ENCODE measurements at places on chromosomes 16 and 17.

DNA sequence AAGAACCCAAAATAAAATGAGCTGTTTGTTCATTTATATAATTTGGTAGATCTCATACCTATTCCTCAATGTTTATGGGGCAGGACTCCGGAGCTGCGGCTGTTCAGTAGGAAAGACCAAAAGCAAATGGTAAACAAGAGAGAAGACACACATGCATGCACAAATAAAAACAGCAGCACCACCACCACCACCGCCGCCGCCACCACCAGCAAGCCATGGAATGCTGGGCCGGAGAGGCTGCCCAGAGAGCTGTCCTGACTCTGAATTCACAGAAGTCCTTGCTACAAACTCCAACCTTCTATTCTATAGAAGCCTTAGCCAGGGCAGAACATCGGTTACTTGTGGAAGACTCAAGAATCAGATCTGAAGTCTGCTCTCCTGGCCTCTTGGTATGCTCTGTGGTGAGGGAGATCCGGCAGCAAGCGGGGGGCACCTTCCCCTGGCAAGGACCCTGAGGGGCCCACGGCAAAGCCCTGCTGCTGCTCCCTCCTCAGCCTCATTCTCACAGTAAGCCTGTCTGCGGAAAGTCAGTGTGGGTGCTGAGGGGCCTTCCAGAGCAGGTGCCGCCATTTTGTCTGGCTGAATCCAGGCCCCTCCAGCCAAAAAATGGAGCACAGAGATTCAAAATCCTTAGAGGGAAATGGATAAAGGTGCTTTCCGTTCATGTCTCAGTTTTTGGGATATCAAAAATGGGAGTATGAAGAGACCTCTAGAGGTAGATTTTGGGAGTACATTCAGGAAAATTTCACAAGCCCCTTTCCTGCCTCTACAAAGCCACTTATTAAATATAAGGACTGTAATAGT, 6.4 kb upstream of the FOXJ1 start:
- peak; percentile 61 for DNase-seq

- no peak for DNase-seq
These were observed 4.2 kb downstream of the OR3A2 start for GRCh38 chr17:3381957-3382356.

DNA sequence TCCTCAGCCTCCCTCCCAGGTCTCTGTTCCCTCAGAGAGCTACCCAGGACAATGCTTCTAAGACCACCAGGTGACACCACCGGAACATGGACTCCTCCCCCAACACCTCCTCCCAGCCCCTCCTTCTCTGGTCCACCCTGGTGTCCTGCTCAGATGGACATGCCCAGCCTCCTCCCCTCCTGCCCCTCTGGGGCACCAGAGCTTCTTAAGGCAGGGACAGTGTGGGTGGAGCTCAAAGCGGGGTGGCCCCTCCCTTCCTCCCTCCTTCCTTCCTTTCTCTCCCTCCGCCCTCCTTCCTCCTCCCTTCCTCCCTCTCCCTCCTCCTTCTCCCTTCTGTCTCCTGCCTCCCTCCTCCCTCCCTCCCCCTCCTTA, 22.7 kb downstream of the TRPV3 start:
- peak; percentile 52 for DNase-seq

GRCh38 chr16:74771656-74772315, 2.8 kb downstream of the FA2H start:
- no peak for DNase-seq

- peak; percentile 73 for DNase-seq
These were observed 744 bp upstream of the GGNBP2 start for GRCh38 chr17:36544044-36544306.

- peak; percentile 70 for DNase-seq
These were observed 5.6 kb downstream of the GLG1 start for GRCh38 chr16:74601126-74601871.

DNA sequence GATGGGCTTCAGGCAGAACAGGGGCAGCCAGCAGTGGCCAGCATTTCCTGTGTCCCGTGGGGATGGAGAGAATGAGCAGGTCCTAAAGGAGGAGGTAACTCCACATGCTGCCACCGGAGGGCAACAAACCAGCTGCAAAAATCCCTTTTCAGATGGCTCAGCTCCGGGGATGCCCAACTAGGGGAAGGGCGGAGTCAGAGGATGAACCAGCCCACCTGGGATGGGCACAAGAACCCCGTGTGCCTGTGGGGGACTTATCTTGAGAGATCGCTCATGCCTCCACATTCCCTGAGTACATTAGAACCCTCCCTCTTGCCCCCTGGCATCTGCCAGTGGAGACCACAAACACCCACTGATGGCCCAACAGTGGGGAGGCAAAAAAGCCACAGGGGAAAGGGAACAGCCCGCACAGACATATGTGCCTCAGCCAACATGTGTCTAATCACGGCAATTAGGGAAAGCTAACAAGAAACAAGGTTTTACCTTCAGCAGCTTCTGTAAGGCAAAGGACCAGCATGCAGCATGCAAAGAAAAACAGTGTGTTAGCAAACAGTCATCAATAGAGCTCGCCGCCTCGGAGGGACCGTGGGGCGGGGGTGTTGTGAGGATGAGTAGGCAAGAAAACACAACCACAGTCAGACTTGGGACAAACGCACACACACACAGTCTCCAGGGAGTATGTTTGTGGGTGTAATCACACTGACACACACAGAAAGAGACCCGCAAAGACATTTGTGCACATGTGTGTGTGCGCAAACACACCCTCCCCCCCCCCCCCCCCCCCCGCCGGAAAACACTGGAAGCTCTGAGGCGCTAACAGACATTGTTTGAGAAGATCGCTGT, 64.0 kb downstream of the MYO18A start:
- peak; percentile 80 for DNase-seq

GRCh38 chr17:9784544-9784943, 6.8 kb downstream of the DHRS7C start:
- DNase-seq: no peak

- peak; percentile 16 for DNase-seq
These were observed 27.9 kb downstream of the MBTPS1 start for GRCh38 chr16:84088695-84089395.

GRCh38 chr16:86424985-86425384, 85.3 kb upstream of the FOXF1 start:
- DNase-seq: peak; percentile 22

GRCh38 chr17:48543107-48543853, 1.6 kb downstream of the HOXB2 start:
- peak; percentile 71 for DNase-seq

GRCh38 chr16:1961651-1962067, 2.3 kb downstream of the NDUFB10 start:
- no peak for DNase-seq

DNA sequence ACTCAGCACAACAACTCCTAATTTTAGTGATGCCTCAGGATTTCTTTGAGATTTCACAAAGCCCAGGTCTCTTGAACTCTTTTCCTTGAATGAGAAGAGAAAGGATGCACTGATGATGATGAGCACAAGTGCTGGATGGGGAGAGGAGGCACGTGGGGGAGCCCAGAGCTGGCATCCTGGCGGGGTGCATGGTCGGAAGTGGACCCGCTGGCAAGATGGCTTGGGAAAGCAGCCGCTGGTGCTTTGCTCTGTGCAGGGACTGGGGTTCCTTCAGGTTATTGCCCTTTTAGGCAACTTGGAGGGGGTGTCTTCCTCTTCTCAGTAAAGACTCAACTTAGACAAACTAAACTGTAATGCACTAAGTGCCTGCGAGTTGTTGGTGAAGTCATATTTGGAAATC, 22.3 kb downstream of the CALB2 start:
- no peak for DNase-seq

DNA sequence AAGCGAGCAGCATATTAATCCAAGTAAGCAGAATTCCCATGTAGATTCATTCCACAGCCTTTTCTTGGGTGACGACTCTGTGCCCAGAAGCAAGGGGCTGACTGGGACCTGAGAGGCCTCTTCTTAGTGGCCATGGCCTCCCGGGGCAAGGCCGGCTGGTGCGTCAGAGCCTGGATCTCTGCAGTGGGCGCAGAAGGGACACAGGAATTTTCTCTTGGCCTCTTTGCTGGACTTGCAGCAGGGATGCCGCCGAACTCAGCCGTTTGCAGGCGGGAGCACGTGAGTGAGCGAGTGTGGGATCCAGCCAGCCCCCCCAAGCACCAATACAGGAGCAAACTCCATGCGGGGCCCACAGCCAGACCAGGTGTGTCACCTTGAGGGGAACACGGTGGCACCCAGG, 151.8 kb downstream of the RPTOR start:
- DNase-seq: no peak

- DNase-seq: peak; percentile 65
These were observed 2.1 kb downstream of the CMTM1 start for GRCh38 chr16:66568355-66568754.

- DNase-seq: no peak
These were observed 37.3 kb upstream of the PHOSPHO1 start for GRCh38 chr17:49267912-49268311.

DNA sequence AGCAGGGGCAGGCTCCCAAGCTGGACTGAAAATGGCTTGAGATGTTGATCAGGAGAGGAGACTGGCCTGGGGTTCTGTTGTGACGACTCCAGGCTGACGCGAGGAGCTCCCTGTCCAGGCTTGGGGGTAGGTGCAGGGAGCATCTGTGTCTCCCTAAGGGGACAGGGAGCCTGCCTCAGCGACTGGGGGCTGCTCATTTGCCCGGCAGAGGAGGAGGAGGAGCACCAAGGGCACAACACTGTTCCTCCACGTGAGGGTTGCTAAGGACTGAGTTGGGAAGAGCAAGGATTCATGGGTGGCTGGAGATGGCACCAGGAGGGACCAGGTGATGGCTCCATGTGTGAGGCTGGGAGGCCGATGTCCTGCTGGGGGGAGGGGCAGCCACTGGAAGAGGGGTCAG, 53.3 kb downstream of the USP22 start:
- no peak for DNase-seq

DNA sequence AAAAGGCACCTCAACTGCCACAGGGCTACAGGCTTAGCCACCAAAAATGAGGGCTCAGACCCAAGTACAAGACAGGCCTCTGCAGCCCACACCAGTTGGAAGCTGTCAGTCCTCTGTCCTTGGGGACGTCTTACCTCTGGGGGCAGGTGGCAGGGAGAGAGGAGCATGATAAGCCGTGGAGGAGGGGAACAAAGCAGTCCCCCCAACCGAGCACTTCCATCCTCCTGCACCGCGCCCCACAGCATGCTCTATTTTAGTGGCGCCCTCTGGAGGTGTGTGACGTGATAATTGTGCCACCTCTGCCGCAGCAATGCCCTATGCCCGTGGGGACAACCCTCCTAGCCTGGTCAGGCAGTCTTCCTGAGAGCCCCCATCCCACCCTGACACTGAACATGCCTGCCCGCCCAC, 13.6 kb downstream of the G6PC3 start:
- DNase-seq: peak; percentile 60

GRCh38 chr16:1105888-1106620, 10.0 kb upstream of the C1QTNF8 start:
- peak; percentile 53 for DNase-seq

GRCh38 chr16:47519996-47520679, 59.0 kb downstream of the PHKB start:
- DNase-seq: no peak

DNA sequence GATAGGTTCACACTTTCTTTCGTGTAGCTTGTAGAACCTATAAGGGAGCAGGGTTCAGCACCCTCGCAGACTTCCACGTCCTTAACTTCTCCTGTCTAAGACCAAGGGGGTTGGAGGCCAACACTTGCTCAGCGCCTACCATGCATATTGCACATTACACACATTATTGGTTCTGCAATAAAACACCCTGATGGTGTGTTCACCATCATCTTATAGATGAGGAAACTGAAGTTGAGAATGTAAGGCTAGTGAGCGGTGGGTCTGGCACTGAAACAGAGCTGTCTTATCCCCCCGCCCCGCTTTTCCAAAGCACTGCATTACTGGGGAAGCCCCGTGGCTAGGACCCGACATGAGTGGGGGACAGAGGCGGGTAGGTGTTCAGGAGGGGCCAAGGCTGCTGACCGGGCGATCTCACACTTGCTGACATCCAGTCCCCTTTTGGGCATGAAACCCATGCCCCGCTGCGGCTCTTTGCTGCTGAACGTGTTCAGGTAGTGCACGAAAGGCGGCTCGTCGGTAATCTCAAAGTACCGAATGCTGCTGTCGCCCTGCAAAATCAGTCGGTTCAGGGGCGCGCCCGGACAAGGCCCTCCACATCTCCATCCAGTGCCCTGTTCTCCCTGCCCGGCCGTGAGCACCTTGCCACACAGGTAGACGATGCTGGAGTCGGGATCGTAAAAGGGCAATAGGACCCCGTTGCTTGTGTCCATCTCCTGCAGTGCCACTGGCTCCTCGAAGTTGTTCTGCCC, 6.2 kb downstream of the CORO6 start:
- DNase-seq: no peak

DNA sequence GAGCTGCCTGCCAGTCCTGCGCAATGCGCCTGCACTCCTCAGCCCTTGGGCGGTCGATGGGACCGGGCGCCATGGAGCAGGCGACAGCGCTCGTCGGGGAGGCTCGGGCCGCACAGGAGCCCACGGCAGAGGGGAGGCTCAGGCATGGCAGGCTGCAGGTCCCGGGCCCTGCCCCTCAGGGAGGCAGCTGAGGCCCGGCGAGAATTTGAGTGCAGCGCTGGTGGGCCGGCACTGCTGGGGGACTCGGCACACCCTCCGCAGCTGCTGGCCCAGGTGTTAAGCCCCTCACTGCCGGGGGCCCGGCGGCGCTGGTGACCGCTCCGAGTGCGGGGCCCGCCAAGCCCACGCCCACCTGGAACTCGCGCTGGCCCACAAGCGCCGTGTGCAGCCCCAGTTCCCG, 13.6 kb upstream of the FADS6 start:
- DNase-seq: no peak

- no peak for DNase-seq
These were observed 44.0 kb upstream of the CLEC19A start for GRCh38 chr16:19241512-19241911.

- DNase-seq: no peak
These were observed 15.1 kb downstream of the NOD2 start for GRCh38 chr16:50708373-50709060.

GRCh38 chr17:47239967-47240651, 13.5 kb upstream of the ITGB3 start:
- DNase-seq: peak; percentile 100

- no peak for DNase-seq
These were observed 472.1 kb upstream of the C16orf82 start for GRCh38 chr16:26594666-26595065.

- no peak for DNase-seq
These were observed 108.5 kb downstream of the CA4 start for GRCh38 chr17:60258313-60258712.

- DNase-seq: no peak
These were observed 204.5 kb downstream of the WWOX start for GRCh38 chr16:78303946-78304345.

GRCh38 chr16:81502396-81503070, 57.9 kb downstream of the CMIP start:
- no peak for DNase-seq
